ENCODE measurements at places on chromosomes 3 and 15.

DNA sequence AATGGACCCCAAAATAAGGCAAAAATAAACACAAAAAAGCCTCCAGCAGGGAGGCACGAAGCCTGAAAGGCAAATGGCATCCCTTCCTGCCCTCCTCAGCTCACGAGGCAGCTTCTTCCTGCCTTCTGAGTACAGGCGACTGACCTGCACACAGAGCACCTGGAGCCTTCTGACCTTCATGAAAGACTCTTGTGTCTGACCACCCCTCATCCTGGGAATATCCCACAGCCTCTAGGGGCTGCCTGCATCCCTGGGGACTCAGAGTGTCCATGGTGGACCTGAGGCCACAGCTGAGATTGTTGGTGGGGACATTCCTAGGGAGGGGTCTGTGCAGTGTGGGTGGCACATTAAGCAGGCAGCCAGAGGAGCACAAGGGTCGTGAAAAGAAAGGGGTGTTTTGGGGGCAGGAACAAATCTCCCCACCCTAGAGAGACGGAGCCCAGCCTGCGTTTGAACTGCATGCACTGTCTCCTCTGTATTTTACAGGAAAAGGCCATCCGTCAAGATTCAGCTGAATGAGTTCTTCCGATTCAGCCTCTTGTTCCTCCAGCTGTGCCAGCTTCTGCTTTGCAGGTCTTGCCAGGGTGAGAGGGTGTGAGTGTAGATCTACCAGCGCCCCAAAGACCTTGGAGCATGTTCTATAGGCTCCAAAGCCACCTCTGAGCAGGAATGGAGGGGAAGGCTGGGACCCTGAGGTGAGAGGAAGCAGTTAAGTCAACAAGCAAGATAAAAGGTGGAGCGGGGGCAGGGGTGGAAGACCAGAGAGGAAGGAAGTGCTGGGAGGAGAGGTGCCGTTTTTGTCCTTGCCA, 80.4 kb upstream of the MEF2A start:
- DNase-seq, result peak; percentile 66

- DNase-seq, result no peak
These were observed 180.5 kb downstream of the MCTP2 start for GRCh38 chr15:94411846-94412245.

DNA sequence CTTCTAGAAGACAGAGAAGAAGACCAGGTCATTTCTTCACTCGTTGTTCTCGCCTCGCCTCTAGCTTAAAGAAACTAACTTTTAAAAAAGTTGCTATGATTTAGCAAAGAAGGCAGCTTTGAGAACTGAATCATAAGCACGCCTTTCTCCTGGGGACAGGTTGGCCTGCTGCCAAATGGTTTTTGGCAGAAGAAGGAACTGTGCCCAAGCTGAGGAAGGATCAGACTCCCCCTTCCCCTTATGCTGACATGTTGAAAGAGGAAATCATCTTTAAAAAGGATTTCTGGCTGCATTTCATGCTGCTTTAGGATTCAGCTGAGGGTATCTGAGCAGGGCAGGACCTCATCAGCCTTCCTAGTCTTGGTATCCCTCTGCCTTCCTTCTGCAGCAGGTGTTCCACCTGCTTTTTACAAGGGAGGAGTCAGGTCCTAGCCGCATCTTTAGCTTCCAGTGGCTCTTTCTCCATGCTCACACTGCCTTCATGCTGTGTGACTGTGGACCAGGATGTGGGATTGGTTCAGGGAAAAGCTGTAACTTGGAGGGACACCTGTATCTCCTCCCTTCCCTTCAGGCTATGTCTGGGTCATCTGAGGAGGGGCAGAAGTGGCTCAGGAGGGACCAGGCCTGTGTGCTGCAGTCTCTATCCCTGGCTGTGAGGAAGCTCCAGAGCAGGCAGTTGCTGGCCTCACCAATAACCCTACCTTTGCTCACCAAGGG, 34.1 kb upstream of the HACD2 start:
- DNase-seq, result no peak

- DNase-seq, result no peak
These were observed 376.7 kb upstream of the PDZRN3 start for GRCh38 chr3:74001436-74001835.

- DNase-seq, result no peak
These were observed 33.6 kb downstream of the HMG20A start for GRCh38 chr15:77454265-77454664.

DNA sequence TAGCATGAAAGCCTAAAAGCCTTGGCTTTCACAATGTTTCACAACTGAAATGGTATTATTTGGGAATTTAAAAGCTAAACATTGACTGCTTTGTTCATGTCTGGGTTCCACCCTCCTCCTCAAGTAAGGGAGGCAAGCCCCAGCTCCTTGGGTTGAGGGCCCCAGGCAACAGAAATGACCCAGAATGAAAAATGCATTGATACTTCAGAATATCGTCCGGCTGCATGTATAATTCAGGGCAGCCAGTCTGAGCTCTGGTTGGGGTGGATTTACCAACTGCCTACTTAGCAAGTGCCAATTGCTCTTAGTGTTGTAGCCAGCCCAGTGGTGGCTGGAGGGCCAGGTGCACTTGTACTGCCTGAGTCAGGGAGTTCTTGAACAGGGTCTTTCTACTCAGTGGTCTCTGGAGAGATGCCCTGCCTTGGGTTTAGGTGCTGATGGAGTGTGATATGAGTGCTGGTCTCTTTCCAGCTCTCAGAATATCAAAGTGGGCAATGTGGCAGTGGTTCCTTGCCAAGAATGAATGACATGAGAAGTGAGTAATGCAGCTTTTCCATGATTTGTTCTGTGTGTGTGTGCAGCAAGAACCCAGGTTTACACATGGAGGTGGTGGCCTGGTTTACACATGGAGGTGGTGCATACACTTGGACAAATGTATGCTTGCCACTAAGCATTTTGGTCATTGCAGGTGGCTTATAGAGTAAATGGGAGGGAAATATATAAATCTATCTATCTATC, 40.9 kb upstream of the ADAMTSL3 start:
- DNase-seq, result no peak

DNA sequence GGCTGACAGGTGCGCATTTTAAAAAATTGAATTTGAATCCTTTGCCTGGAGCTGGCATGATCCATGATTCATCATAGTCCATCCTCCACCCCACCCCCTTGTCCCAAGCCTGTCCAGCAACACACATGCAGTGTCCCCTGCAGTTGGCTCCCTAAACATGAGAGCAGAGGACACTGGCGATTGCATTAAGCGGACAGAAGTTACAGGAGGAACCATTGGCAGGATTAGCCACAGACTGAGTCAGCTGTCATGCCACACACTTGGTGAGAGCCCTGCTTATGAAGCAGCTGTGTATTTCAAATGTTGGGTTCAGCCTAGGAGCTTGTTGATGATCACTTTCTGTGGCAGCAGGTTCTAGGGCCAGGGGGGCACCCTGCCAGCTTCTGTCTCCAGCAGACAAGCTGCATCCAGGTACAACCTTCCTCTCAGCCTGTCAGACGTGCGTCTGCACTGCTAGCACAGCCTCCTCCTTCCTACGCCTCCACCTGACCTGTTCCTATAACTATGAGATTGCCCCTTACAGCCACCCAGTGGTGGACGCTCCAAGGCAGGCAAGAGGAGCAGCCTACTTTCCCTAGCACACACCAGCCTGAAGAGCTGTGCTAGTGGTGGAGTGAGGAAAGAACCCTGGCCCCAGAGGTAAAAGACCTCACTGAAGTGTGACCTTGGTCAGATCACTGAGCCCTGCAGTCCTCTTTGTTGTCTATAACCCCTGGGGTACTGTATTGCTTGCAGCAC, 121.9 kb downstream of the SLCO3A1 start:
- DNase-seq, result peak; percentile 66

DNA sequence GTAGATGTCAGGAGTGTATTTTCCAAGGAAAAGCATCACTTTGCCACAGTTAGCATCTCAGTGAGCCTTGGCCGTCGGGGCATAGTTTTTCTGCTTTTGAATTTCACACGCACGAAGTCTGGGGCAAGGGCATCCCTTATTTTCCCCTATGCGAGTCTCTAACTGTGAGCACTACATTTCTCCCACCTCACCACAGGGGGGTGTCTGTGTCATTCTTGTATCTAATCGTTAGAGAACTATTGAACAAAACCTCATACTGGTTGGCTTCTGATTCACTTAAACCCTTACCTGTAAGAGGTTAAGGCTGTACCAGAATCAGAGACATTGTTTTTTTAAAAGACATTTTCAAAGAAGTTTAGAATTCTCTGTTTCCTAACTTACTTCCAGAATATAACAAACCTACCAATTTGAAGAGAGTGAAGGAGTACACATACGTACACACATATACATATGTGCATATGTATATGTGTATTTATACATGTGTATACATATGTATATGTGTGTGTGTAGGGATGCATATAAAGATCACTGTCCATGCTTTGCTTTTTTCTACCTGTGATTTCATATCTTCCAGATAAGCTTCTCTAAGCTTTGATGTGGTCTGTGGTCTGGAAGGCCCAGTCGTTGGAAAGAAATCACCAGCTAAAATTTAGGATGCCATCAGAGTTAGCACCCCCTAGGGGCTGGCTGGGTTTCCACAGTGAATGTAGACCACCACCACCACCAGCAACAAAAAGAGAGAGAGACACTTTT, 49.4 kb downstream of the MYZAP start:
- DNase-seq, result peak; percentile 60

- DNase-seq, result no peak
These were observed 5.3 kb downstream of the KLF15 start for GRCh38 chr3:126351771-126352475.

- DNase-seq, result peak; percentile 12
These were observed 93.8 kb downstream of the LRIG1 start for GRCh38 chr3:66406831-66407610.

- no peak for DNase-seq
These were observed 54.9 kb downstream of the DCUN1D1 start for GRCh38 chr3:182925330-182925943.

DNA sequence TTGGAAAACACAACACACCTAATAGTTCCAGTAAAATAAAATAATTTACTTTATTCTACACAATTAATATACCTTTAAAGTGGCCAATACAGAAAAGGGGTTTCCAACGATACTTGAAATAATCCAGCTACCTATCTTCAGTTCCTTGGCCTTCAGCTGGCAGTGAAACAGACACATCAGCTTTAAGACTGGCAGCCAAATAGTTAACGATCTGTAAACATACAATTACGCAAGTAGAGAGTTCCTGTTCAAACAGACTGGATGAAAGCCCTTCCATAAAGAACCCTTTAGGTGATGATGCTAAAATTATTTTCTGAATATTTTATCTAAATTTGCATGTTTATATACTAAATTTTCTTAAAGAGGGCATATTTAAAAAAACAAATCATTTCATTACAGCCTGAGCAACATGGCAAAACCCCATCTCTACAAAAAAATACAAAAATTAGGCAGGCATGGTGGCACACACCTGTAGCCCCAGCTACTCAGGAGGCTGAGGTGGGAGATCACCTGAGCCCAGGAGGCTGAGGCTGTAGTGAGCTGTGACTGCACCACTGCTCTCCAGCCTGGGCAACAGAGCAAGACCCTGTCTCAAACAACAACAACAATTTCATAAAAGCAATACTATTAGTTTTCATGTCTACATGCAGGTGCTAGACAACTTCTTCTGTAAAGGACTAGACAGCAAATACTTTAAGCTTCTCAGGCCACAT, 12.9 kb downstream of the DYNC1LI1 start:
- DNase-seq, result no peak

DNA sequence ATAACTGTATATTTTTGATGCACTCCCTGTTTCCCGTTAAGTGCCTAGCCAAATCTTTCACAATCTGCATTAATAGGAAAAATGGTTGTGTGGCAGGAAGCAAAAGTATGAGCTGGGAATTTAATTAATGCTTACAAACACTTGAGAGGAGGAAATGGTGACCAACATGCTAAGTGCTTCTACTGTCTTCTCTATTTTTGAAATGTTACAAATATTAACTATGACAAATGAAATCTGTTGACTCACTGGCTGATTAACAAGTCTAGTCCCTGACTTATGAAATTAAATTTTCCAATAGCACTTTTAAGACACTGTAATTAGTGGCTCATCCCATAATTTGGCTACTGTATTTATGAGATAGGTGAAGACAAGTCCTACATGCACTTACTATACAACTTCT, 446.9 kb upstream of the DPPA4 start:
- no peak for DNase-seq

DNA sequence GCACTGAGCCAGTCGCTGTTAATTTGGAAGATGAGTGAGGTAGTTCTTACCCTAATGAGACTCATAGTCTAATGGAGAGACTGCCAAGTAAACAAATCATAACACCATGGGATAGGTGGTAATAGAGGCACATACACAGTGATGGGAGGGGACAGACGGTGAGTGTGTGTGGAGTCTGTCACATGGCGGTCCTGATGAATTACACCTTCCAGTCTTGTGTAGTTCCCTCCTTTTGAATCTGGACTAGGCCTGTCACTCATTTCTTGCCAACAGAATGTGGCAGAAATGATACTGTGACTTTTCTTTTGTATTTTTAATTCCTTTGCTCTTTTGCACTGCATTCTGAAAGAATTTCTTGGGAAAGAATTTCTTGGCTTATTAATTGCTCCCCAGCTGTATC, 78.1 kb downstream of the NR1D2 start:
- DNase-seq, result no peak

DNA sequence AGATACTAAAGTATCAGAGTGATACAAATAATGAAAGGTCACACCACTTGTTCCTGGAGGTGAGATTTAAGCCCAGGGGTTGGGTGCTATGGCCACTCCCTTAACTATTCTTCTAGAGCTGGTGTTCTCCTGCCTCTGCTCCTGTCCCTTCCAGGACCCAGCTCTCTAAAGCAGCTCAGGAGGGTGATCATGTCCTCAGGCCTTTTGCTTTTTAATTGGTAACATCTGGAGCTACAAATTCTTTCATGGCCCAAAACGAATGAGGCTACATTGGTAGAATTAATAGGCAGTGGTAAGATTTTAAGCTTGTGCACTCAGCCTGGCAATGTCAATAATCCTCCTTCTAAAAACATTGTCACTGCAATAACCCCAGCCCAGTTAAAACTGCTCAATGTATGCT, 38.2 kb upstream of the CNOT10 start:
- DNase-seq, result no peak

DNA sequence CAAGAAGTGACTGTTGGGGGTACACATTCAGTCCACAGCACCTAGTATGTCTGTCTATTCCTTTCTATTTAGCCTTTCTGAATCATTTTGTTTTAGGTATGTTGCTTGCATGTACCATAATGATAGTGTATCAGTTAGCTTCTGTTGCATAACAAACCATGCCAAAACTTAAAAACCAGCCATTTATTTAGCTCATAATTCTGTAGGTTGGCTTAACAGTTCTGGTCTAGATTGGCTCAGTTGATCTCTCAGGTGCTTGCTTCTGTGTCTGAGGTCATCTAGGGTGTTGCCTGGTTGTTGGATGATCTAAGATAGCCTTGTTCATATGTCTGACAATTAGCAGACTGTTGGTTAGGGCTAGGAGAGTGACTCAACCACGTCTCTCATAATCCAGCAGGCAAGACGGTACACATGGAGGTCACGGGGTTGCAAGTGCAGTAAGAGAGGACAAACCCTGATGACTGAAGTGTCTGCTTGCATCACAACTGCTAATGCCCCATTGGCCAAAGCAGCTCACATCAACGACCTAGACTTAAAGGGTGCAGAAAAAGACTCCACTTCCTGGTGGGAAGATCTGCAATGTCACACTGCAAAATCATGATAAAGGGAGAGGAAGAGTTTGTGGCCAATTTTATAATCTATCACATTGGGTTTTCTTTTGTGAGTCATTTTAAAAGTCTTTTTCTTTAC, 6.8 kb upstream of the PDCD6IP start:
- DNase-seq, result no peak

- no peak for DNase-seq
These were observed 677.0 kb downstream of the NTRK3 start for GRCh38 chr15:87579537-87579936.

Data from endodermal cell (in vitro differentiated cells).